ENCODE measurements at places on chromosomes 12 and 14.
A peak's percentile ranks its signal among the peaks of the same experiment; 100 is the strongest.

- DNase-seq = peak; percentile 4
Measured at GRCh38 chr14:100524933-100525243, 62.3 kb downstream of the BEGAIN start.

- no peak for DNase-seq
Measured at GRCh38 chr12:76300297-76300665, 47.9 kb downstream of the BBS10 start.

DNA sequence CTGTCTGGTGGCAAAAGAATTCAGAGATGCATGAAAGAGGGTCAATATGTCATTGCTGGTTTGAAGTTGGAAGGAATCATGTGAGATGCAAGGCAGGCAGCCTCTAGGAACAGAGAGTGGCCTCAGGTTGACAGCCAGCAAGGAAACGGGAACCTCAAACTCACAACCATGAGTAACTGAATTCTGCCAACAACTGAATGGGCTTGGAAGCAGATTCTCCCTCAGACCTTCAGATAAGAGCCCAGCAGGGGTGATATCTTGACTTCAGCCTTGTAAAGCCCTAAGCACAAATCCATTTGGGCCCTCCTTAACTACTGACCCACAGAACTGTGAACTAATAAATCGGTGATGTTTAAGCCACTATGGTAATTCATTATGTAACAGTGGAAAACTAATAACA, 35.8 kb downstream of the USP15 start:
- no peak for DNase-seq

DNA sequence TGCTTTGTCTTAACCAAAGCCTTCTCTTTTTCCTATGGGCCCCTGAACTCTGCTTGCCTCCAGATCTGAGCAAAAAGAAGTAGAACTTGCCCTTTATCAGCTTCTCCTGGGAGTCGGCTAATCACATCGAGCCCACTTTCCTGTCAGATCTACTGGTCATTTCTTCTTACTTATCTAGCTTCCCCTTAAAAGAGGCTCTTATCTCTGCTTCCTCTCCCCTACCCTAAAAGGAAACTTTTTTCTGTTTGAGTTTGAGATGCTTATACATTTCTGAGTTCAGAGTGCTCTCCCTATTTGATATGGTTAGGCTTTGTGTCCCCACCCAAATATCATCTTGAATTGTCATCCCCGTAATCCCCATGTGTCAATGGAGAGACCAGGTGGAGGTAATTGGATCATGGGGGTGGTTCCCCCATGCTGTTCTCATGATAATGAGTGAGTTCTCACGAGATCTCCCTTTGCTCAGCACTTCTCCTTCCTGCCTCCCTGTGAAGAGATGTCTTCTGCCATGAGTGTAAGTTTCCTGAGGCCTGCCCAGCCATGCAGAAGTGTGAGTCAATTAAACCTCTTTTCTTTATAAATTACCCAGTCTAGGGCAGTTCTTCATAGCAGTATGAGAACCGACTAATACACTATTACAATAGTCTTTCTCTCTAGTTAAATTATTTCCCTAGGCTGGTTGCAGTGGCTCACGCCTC, 114.7 kb upstream of the AMN1 start:
- DNase-seq = no peak

- DNase-seq = no peak
Measured at GRCh38 chr12:120132054-120132836, 15.7 kb upstream of the RAB35 start.

DNA sequence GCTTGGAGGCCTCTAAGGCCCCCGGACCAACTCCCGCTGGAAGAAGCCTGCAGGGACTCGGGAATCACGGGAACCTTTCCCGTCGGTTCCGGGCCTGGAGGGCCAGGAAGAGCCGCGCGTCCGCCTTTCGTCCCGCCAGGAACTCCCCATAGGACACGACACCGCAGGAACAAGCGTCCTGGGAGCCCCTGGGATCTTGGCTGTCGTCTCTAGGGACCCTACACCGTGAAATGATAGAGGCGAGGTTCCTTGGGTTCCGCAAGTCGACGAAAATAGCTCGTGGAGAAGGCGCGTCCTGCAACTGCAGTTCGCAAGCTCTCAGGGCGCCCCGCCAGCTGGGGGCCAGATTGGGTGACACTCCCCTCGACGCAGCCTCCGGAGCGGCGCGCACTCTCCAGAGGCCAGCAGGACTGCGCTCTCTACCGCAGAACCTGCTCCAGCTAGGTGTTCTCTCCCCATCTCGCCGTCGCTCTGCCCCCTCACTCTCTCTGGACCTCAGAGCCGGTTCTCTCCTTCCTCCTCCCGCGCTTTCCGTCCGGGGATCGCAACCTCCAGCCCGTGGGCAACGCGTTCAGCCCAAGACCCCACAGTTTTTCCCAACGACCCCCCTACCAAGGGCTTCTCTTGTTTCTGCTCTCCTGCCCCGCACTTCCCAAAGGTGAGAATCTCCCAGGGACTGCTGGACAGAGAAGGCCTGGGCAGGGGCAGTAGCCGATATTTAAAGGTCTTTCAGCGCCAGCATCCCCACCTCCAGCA, 776 bp downstream of the BMP4 start:
- no peak for DNase-seq

DNA sequence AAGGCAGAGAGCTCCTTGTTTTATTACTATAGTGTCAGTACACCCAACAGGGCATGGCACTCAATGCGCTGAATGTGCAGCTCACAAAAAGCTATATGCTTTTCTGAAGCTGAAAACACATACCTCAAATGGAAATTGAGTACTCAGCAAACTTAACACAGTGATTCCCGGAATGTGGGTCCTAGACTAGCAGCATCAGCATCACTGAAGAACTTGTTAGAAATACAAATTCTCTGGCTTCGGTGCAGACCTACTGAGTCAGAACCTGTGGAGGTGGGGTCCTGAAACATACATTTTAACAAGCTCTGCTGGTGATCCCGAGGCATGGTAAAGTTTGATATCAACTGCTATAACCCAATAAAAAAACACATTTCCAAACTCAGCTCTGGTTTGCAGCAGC, 14.9 kb downstream of the RERG start:
- DNase-seq = no peak

DNA sequence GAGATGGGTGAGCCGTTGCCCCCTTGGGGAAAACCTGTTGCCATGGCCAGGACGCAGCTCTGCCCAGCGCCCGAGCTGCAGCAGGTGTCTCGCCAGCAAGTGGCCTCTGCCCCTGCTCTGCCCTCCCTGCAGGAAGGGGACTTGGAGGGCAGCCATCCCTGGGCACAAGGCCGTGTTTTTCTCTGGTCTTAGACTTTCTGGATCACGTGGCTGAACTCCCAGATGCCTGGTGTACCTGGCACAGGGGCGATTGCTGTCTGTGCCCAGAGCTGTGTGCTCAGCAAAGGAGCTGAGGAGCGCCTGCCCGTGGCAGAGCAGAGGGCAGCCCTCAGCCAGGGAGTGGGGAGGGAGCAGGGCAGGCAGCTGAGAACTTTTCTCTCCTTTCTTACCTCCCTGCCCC, 38.0 kb downstream of the TMEM63C start:
- DNase-seq = no peak

DNA sequence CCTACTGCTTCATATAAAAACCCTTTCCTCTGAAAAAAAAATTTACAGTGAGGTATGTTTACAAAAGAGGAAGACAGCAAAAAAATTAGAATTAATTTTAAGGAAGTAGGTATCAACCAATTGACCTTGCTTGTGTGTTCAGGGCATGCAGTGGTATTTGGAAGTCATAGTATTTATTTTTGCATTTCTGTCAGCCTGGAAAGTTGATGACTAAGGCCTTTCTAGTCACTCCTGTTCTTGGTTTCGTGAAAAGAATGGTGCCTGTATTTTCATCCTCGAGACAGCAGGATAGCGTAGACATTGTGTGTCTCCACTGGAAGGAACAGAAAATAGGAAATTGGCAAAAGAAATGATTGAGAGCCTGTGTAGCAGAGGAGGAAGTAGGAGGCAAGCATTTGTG, 24.5 kb downstream of the SLC16A7 start:
- DNase-seq = no peak

- DNase-seq = no peak
Measured at GRCh38 chr12:76018111-76018510, 13.5 kb downstream of the PHLDA1 start.

- DNase-seq = no peak
Measured at GRCh38 chr12:54298904-54299303, 1.9 kb downstream of the NFE2 start.

- DNase-seq = peak; percentile 61
Measured at GRCh38 chr12:101935890-101936746, 58.7 kb downstream of the DRAM1 start.

DNA sequence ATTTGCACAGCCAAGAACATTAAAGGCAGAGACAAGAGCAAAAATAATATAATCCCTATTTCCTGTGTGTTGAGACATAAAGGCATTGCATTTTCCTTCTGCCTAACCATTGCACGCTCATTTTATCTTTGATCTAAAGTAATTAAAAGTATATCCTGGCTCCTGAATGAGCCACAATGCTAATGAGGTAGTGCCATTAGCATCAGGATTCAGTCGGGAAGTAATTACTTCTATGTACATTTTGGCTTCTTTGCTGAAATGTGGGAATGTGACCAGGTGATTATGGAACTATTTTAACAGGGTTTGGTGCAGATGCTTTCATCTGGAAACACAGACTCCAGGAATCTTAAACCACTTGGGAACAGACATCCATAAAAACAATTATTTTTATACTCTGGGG, 77.4 kb downstream of the TMTC1 start:
- no peak for DNase-seq

GRCh38 chr14:92282669-92283068, 40.3 kb upstream of the SLC24A4 start:
- no peak for DNase-seq

GRCh38 chr12:32418903-32419519, 19.7 kb downstream of the FGD4 start:
- no peak for DNase-seq

DNA sequence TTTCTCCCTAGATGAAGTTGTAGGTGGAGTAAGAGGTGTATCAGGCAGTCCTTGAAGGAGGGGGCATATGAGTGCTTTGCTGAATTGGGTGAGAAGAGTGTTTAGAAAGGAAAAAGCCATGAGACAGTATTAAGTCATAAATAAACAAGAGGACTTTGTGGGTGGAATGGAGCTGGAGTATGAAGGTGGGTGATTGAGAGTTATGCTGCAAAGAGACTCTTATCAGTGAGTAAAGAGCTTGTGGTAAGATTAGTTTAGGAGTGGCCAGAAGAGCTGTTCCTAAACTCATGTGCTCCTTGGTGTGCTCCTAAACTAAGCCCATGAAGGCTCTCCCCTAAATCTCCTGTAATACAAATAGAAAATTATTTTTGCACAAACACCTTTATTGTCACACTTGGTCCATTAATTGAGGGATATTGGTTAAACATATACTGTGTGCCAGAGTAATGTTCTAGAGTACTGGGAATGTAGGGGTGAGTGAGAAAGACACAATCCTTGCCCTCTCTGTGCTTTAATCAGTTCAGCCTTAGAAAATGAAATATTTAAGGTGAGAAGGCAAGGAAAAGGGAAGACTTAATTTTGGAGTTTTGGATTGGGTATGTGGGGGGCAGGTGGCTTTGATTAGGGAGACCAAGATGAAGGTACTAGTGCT, 9.8 kb downstream of the CHPT1 start:
- DNase-seq = no peak

DNA sequence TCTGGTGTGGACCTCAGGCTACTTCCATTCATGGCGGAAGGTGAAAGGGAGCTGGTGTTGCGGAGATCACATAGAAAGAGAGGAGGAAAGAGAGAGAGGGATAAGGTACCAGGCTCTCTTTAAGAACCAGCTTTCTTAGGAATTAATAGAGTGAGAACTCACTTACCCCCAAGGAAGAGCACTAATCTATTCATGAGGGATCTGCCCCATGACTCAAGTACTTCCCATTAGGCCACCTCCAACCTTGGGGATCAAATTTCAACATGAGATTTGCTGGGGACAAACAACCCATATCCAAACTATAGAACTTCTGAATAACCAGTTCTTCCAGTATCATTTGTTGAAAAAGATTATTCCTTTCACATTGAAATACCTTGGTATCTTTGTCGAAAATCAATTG, 34.0 kb upstream of the C2CD5 start:
- no peak for DNase-seq

DNA sequence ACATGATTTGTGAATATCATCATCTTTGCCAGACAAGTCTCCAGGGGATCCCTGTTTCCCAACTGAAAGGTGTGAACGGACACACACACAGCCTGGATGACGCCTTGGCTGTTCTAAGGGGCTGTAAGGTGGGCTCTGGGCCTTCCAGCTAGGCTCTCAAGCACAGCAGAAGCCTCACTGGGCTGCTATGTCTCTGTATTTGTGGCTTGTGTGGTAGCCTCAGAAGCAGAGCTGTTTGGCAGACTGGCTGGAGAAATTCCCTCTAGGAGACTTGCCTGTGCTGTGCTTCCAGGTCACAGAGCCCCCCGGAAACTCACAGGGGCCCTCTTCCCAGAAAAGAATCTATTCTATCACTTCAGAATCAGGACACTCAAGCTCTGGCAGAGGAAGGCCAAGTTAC, 21.4 kb downstream of the OTUB2 start:
- no peak for DNase-seq

DNA sequence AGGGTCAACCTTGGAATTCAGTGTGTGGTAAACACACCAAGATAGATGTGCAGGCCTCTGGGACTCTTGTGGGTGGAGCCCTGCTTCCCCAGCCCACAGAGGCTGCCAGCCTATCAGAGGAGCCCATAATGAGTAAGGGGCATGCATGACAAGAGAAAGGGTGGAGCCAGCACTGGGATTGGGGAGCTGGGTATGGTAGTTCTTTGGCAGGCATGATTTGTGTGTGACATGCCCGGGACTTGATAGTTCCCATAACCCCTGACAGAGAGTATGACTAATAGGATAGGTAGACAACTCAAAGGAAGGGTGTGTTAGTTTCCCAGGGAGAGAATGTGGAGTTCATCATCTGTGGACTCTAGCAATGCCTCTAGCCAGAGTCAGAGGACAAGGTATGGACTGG, 143.0 kb downstream of the EMP1 start:
- DNase-seq = no peak

DNA sequence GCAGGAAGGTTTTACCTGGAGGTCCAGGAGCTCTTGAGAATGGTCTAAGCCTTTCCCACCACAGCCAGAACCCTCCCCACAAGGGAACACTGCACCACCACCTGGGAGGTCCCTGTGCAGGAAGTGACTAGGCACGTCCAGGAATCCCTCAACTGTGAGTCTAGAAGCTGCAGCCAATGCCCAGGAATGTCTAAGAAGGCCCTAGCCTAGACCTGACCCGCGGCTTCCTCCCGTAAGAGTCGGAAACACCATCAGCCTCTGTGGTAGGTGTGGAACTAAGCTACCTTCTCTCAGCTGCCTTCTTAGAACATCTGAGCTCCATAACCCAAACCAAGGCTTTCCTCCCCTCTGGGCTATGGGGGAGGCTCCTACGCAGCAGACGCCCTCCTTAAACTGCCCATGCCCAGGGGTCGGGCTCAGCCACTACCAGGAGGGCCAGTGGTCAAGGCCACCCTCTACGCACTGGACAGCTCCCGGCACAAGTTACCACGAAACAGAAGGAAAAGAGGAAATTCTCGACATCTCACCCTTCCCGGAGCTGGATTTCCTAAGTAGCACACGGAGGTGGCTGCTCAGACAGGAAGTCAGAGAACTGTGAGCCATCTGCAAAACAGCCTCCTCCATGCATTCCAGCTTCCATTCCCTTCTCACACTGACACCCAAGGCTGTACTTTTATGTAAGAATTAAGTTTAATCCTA, 25.5 kb downstream of the ZFYVE21 start:
- no peak for DNase-seq

Data from NCI-H146 (cell line).